Mesendoderm (in vitro differentiated cells): ENCODE measurements at places on chromosomes 7 and 10.

- H3K27ac ChIP-seq, result peak overlapping the region; percentile 86
- DNase-seq, result peak; percentile 84
- no peak overlapping the region for H3K4me3 ChIP-seq
- peaks cover 5% of the 10 kb centered on the region for H3K4me1 ChIP-seq
- no peaks in the 10 kb centered on the region for H3K36me3 ChIP-seq
Measured at GRCh38 chr7:78055599-78055998, 257.0 kb downstream of the PHTF2 start.

DNA sequence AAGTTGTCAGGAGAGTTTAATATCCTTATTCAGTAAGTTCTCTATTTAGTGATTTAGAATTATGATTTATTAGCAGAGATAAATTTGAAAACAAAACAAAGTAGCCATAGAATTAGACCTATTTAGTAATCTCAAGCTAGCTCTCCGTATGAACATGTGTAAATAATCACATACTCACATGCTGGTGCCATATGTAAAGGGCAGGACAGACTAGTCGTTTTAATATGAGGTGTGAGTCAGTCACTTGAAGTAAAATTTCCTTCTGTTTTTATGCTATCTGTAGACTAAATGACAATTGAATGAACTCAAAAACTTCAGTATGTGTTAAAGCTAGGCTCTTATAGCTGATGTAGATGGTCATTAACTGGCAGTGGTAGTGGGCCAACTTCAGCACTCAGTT is 67.1 kb downstream of the WAC start:
- no peak for DNase-seq
- no peak overlapping the region for H3K4me3 ChIP-seq
- H3K27me3 ChIP-seq, result no peaks in the 10 kb centered on the region
- H3K4me1 ChIP-seq, result peaks cover 2% of the 10 kb centered on the region
- H3K27ac ChIP-seq, result no peak overlapping the region

DNA sequence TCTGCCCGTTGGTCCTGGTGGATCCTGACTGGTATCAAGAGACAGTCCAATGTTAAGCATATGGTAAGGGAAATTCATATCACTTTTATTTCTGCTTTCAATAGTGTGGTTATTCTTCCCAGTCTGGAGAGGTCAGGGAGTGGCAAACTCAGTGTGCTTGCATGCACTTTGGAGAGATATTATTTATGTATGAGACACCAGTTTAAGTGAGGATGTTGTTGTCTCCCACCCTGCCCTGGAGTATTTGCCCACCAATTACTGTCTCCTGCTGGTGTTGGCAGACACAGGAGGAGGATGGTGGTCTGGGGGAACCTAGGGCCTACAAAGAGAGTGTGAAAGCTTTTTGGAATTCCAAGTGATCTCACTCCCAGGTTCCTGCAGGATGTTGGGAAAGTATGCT is 59.7 kb downstream of the OR13A1 start:
- DNase-seq, result peak; percentile 66
- H3K4me1 ChIP-seq, result no peaks in the 10 kb centered on the region
- no peaks in the 10 kb centered on the region for H3K36me3 ChIP-seq
- H3K4me3 ChIP-seq, result no peak overlapping the region

DNA sequence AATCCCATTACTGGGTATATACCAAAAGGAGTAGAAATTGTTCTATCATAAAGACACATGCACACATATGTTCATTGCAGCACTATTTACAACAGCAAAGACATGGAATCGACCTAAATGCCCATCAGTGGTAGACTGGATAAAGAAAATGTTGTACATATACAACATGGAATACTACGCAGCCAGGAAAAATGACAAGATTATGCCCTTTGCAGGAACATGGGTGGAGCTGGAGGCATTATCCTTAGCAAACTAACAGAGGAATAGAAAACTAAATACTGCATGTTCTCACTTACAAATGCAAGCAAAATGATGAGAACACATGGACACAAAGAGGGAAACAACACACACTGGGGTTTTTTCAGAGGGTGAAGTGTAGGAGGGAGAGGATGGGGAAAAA is 300.2 kb downstream of the BAMBI start:
- no peak overlapping the region for H3K4me3 ChIP-seq
- no peaks in the 10 kb centered on the region for H3K4me1 ChIP-seq
- no peak overlapping the region for H3K27ac ChIP-seq
- H3K36me3 ChIP-seq, result no peaks in the 10 kb centered on the region
- no peak for DNase-seq
